T-helper 9 cell (primary cell): ENCODE measurements at places on chromosomes 11 and 22.

DNA sequence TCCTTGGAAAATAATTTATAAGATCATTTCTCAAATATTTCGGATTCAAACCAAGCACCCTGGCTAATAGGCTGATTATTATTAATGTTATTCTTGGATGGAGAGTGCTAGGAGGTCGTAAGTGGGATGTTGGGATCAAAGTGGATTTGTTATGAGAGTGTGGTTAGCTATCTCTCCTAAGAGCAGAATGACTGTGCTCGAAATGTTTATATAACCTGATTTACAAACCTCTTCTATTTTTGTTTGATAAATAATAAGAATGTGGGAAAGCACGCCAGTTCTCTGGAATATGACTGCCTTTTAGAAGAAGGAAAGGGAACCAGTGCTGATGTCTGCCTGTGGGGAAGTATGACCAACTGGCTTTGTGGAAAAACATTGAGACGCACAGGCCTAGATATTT lies 527.5 kb downstream of the NTM start:
- DNase-seq: no peak

GRCh38 chr11:88474655-88475054 lies 137.1 kb upstream of the CTSC start:
- DNase-seq: no peak

GRCh38 chr22:47190276-47190956 lies 428.0 kb downstream of the TBC1D22A start:
- DNase-seq: no peak

DNA sequence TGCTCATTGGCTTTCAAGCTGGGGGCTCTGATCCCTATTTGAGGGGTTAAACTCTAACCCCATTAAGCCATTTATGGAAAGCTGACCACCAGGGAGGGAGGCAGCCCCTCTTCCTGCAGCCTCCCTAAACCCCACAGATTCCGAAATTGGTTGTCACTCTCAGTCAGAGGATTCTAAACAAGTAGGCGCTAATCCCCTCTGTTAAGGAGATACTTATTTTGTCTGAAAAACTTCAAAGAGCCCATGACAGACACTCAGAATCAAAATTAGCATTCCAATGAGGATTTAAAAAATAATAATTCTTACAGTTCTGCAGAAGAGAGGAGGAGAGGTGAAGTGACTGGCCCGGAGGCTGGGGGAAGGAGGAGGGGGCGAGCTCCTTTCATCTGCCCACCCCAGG lies 69.7 kb upstream of the LMO1 start:
- DNase-seq: no peak
